ENCODE measurements at places on chromosomes 12 and 14.

DNA sequence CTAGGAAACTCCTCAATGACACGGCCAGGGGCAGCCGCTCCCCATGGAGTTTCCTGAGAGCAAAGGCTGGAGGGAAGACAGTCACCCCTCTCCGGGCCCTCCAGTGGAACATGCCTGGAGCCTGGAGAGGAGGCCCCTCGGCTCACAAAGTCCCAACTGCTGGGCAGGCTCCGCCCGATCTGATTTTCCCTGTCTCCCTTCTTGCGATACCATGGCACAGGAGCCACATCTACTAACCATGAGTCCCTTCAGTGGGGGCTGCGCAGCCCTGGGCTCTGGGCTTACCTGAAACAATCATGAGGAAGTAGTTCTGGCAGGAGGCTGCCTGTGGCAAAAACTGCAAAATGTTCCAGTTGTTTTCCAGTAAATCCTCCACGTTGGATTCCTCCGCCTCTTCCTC lies 15.3 kb downstream of the P2RX2 start:
- no peak for DNase-seq

DNA sequence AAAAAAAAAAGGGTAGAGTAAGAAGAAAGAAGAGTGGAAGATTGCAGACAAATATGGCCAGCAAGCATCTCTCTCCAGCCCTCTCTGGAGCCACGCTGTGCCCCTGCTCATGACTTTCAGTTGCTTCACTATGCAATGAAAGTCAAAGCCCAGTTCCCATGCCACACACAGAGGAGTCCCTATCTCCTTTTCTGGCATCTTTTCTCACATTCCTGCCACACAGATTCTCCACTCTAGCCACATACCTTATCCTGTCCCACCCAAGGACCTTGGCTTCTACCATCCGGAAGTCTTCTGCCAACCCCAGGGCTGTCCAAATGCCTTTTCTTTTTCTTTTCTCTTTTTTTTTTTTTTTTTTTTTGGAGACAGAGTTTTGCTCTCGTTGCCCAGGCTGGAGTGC lies 39.3 kb upstream of the CAPRIN2 start:
- DNase-seq: no peak

DNA sequence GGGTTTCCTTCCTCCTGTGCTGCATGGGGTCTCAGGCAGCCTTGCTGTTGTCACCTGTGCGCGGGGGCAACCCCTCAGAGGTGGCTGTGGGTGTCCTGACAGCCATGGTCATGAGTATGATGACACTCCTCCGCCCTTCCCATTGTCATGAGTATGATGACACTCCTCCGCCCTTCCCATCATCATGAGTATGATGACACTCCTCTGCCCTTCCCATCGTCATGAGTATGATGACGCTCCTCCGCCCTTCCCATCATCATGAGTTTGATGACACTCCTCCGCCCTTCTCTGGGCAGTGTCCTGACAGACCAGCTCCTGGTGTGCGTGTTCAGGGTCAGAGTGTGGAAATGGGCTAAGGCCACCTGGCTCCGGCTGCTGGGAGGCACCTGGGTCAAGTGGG lies 40.0 kb downstream of the FBRSL1 start:
- no peak for DNase-seq

DNA sequence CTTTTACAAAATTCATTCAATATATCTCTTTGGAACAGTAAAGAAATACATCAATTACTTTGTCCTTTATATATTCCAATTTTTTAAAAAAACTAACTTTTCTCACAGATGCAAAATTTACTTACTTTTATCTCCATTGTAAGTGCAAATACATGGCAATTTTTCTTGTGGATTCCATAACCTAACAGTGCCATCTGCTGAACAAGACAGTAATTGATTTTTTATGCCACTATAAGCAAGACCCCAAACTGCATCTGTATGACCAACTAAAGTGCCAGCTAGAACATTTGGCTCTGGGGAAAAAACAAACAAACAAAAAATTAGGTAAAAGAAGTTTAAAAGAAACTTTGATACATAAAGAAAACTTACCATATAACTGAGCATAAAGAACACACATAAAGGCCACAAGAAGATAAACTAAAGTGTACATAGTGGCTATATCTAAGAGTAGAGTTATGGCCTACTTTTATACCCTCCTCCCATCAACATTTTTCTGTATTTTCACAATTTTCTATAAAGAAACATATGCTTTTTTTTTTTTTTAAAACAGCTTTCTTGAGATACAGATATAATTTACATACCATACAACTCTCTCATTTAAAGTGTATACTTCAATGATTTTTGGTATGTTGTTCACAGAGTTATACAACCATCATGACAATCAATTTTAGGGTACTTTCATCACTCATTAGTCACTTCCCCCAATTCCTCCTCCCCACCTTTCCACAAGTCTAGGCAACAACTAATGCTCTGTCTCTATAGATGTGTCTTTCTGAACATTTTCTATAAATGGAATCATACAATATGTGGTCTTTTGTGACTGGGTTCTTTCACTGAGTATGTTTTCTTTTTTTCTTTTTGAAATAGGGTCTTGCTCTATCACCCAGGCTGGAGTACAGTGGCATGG lies 32.6 kb downstream of the COCH start:
- DNase-seq: no peak

- DNase-seq: no peak
Observed at GRCh38 chr14:30223385-30223785, 295.7 kb upstream of the PRKD1 start.

GRCh38 chr12:52087961-52088820 lies 8.7 kb downstream of the SMIM41 start:
- DNase-seq: no peak

GRCh38 chr12:85627584-85627983 lies 208.6 kb downstream of the RASSF9 start:
- no peak for DNase-seq

- no peak for DNase-seq
Observed at GRCh38 chr12:88206601-88207000, 64.5 kb downstream of the TMTC3 start.

DNA sequence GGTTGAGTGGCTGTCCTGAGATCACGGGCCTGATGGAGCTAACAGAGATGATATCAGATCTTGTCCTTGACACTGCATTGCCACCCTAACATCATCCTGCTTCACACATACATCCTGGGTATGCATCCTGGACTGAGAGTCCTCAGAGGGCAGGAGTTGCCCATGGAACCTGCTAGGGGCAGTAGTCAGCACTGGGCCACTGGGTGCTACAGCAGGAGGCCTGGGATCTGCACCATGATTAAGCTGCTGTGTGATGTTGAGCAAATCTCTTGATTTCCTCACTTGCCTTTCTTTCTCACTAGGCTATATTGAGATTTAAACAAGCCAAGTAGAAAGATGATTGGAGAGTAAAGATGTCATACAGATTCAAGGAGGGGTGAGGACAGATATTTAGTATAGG lies 22.1 kb upstream of the EIF4B start:
- DNase-seq: no peak

DNA sequence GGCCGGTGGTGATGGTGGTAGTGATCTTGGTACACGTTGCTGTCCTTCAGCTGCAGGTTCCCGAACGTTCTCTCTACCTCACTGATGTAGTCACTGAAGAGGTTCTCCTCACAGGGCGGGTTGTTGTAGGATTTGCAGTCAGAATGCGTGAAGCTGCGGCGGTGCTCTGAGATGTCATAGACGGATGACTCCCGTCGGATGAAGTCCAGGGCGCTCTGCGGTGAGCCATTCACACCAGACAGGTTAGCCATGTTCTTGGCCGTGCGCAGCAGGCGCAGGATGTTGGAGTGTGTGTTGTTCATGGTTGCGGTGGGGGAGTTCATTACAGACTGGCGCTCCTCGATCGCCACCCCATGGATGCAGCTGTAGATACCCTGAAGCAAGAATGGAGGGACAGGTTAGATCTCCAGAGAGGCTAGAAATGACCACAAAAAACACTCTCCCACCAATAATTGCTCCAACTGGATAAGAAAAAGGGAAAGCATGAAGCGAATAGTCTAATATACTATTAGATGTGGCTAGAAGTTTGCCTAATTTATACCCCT lies 367.8 kb downstream of the EMP1 start:
- DNase-seq: no peak

- no peak for DNase-seq
Observed at GRCh38 chr12:11673666-11674461, 24.4 kb downstream of the ETV6 start.

Measured in activated CD4-positive, alpha-beta T cell treated with anti-CD3 and anti-CD28 coated beads for 24 hours (primary cell).